NCI-H187 treated with DMSO at 0.1 percent for 48 hours (cell line): ENCODE measurements at places on chromosomes 5 and 9.
A peak's percentile ranks its signal among the peaks of the same experiment; 100 is the strongest.

DNA sequence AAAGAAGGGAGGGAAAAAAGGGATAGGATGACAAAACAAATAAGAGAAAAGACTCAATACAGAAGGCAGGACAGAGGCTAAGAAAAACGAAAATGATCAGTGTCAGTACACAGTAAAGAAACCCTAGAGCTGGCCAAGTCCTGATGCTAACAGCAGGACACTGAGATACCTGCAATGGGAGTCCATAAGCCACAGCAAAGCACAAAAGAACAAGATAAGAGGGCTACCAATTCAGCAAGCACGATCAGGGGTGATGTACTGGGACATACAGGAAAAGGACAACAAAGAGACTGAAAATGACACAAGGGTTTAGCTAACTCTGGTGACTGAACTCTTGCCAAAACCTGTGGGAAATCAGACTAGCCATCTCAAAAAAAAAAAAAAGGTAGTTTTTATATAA lies 1072.6 kb upstream of the COX7C start:
- DNase-seq: no peak

GRCh38 chr9:87569008-87569509 lies 71.4 kb downstream of the DAPK1 start:
- DNase-seq: no peak

GRCh38 chr9:98607152-98607551 lies 101.6 kb downstream of the GABBR2 start:
- DNase-seq: no peak

- DNase-seq: no peak
Observed at GRCh38 chr9:37955781-37956422, 52.0 kb upstream of the SLC25A51 start.

DNA sequence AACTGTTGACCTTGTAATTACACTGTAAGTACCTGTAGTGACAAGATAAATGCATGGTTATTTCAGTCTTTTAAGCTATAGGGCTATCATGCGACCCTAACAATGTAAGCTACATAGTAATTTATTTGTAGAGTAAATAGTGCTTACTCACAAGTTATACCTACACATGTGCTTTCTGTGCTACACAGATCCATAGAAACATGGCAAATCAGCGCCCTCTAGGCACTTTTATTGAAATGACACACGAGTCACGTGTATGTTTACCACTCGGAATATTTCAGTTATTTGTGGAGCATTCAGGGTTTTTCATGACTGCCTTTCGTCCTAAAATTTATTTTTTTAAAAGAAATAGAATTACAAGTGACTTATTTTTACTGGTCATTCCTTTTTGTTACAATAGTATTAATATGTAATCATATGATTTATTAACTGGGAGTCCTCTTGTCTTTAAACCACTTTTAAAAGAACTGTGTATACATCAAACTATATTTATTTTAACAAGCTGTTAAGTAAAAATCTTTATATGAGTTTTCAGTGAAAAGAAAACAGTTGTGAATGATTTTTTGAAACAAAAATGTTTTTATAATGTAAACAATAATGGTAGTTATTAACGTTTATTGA lies 1242.3 kb upstream of the WWC1 start:
- DNase-seq: no peak

- DNase-seq: no peak
Observed at GRCh38 chr5:111223101-111223786, 940 bp upstream of the CAMK4 start.

- no peak for DNase-seq
Observed at GRCh38 chr9:131668439-131669268, 71.2 kb downstream of the RAPGEF1 start.

- no peak for DNase-seq
Observed at GRCh38 chr5:66223637-66224036, 79.5 kb downstream of the SREK1 start.

GRCh38 chr9:34059281-34059680 lies 10.6 kb upstream of the UBAP2 start:
- DNase-seq: no peak

DNA sequence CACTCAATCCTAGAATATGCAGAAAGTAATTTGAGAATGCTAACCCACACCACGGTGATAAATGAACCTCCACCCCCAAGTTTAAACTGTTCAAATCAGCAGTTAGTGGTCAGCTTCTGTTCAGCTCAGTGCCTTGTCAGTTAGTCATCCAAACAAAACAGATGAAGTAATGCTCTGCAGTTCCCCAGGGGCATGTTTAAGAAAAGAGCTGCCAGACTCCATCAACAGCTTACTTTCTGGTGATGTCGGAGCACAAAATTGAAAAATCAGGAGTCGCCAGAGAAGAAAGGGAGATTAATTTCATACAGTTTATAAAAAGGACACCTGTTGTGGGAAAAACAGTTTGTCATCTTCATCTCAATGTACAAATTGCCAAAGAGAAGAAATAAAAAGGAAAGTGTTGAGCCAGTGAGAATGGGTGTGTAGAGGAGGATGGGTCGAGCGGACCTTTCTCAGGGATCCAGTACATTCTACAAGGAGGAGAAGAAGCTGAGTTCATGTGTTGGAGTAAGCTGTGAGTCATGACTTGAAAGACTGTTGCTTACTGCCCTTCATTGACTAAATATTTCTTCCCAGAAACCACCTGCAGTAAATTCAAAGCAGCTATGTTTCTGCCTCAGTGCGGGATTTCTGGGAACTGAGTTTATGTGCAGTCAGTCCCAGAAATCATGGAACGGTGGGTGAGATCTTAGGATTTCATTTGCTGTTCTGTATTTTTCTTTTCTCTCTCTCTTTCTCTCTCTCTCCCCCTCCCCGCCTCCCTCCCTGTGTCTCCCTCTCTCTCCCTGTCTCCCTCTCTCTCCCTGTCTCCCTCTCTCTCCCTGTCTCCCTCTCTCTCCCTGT lies 13.7 kb downstream of the TRIO start:
- peak; percentile 63 for DNase-seq

DNA sequence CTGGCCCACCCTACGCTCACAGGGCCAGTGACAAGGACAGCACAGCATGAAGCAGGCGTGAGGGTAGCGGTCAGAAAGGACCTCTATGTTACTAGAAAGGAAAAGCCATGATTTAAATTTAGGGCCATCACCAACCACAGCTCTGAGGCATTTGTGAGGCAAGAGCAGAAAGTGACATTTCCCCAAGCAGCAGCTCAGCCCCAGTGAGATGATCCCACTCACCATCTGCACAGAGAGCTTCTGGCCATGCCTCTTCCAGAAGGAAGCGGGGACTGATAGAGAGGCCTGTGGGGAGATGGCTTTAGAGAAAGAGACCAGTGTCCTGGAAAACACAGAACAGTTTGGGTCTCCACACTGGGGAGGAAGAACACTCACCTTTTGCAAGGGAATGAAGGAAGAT lies 413.9 kb downstream of the SPOCK1 start:
- DNase-seq: no peak

DNA sequence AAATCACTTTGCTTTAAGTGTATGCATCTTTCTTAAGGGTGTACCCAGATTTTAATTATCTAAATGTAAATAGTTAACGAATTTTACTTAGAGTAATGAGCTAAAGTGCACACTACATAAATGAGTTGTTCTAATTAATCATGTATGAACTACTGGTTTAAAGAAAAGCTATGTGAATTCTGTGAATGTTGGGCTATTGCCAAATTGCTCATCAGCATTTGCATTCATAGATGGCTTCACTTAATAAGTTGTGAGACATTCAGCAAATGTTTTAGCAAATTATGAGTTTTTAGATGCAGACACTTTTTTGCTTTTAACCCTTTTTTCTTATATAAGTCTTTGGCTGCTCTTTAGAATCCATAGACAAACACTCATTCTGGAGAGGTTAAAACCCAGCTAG lies 175.7 kb downstream of the PBX3 start:
- DNase-seq: no peak

DNA sequence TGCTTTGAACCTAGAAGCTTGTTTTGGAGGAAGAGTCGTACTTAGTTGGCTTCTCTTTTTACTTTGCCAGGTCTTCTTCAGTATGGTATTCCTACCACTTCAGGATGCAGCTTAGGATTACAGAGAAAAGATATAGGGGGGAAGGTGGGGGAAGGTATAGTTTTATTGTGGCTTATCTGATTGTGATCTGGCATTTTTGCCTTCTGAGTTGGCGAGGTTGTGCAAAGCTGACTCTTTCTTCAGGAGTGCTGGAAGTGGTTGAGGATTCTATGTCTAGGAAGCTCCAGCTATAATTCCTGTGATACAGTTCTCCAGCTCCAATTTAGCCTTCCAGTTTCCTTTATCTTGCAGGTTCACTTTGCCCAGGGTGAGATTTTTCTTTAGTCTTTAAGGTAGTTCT lies 7.0 kb downstream of the CDC42SE2 start:
- no peak for DNase-seq

DNA sequence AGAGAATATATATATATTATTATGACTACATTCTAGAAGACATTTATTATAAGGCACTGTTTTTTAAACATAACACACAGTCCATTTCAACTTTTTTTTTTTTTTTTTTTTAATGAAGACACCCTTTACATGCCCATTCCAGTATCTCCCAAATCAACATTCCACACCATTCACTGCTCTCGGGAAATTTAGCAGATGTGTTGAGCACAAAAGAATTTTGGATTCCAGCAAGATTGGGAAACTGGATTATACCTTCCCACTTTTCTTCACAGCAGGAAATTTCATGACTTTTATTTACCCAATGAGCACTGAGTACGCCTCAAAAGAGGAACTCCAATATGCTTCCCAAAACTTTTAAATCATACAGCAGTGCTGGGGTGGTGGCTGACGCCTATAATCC lies 333.6 kb upstream of the DAB2 start:
- no peak for DNase-seq

- DNase-seq: no peak
Observed at GRCh38 chr9:132074736-132075135, 4.9 kb downstream of the MED27 start.

DNA sequence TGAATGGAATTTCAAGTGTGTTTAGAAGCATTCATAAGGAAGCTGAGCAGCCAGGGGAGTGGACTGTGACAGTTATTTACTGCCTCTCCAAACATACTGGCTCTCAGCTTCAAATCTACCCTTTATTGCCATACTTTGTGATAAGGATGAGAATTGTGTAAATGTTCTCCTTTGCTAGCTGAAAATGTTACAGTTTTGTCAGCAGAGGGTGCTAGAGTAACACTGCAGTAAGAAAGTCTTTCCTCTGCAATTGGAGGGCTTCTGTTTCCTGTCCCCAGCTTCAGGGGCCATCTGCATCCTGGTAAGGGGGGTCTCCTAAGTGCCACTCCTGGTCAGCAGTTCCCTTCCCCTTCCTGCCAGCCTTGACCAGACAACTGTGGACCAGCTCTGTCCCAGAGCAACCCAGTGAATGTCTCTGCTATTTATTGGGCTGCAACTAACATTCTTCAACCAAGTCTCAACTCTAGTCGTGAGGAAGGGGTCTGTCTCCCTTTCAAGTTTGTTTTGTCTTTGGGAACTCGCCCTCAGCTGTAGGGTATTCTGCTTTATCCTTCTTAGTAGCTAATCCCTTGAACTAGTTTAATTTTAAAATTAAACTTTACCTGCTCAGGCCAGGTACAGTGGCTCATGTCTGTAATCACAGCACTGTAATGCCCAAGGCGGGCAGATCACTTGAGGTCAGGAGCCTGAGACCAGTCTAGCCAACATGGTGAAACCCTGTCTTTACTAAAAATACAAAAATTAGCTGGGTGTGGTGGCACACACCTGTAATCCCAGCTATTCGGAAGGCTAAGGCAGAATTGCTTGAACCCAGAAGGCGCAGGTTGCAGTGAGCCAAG lies 45.3 kb downstream of the RAPGEF6 start:
- no peak for DNase-seq

GRCh38 chr5:93782978-93783377 lies 41.6 kb upstream of the POU5F2 start:
- no peak for DNase-seq

DNA sequence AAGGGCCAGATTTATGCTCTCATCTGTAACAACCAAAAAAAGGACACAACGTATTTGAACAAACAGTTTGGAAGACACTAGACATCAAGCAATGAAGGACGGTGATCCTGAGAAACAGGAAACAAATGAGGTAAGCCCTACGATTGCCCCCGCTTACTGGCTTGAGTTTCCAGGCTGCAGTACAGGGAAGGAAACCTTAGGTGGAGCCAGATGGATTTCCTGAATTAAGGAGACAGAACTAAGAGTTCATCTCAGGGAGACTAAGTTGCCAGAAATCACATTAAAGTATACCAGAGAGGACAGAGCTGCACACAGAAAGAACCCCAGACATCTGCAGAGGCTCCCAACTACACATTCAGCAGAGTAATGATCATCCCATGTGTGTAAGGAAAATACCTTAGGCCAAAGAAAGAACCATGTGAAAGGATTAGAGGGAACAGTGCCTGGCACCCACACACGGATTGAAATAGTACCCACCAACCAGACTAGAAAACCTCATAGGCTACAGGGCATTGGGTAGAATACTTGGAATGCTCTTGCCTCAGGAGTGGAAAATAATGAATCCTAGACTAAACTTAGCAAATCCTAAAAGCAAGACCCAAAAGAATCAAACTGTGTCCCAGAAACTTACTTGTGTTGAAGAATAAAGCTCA lies 99.3 kb upstream of the NIPBL start:
- no peak for DNase-seq

DNA sequence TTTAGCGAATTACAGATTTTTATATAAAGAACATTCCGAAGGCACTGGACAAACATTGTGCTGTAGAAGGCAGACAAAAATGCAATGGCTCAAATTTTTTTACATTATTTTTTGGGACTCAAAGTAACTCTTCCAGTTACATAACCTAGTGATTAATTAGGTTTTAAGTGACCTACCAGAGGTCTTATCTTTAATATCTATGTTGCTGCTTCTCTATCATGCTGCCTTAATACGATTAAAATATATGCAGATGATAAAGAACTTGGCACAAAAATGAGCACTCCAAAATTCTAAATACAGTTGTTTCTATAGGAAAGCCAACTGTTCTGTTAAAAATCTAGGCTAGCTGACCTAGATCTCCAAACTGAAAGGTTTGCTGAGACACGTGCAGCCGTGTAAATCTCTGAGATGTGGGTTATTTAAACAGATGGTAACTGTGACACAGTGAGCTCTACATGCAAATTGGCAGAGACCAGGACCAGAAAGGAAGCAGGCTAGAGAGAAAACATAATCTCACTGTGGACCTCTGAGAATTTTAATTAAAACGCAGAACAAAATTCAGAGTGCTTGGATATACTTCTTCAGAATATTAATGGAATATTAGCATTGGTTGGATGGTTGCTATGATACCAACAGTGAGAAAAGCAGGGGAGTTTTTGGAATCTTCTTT lies 56.2 kb downstream of the CAMK4 start:
- no peak for DNase-seq
